ENCODE measurements at places on chromosomes 2 and 18.

- no peak for DNase-seq
Observed at GRCh38 chr2:140436936-140437335, 1656.7 kb upstream of the NXPH2 start.

- DNase-seq = no peak
Observed at GRCh38 chr18:29321561-29321960, 1144.6 kb upstream of the CDH2 start.

- DNase-seq = no peak
Observed at GRCh38 chr2:176562359-176563078, 293.3 kb downstream of the MTX2 start.

- DNase-seq = no peak
Observed at GRCh38 chr2:39730685-39731302, 48.3 kb downstream of the THUMPD2 start.

DNA sequence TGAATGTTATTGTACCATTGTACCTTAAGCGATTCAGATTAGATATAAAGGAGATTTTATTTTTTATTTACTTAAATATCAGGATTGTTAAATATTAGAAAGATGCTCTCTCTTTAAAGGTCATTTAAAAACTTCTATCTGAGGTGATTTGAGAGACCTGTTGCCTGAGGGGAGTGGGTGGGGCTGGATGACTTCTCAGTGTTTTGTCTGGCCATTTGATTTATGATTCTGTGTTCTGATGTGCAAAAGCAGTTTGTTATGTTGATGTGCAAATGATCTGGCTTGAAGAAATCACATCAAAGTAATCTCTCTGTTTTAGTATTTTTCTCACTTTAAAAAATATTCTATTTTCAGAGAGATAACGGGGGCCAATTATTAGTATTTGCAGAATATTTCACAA is 370.8 kb downstream of the NUP35 start:
- DNase-seq = no peak

GRCh38 chr2:77268626-77269025 is 253.6 kb downstream of the LRRTM4 start:
- no peak for DNase-seq

DNA sequence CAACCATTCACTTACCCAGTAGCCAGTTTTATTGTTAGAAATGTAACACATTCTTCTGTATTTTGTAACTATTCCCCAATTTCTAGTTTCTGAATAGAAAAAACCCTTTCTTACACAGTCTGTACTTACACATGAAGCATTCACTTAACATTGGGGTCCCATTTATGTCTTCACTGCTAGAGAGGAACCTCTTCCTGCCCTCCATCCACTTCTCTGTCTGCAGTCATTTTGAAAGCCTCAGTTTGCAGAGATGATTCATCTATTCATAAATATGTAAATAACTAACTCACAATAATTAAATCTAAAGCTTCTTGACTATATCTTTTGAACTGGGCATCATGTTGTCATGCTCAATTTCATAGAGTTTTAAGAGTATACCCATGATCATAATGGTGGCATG is 55.9 kb downstream of the ZRANB3 start:
- DNase-seq = no peak

DNA sequence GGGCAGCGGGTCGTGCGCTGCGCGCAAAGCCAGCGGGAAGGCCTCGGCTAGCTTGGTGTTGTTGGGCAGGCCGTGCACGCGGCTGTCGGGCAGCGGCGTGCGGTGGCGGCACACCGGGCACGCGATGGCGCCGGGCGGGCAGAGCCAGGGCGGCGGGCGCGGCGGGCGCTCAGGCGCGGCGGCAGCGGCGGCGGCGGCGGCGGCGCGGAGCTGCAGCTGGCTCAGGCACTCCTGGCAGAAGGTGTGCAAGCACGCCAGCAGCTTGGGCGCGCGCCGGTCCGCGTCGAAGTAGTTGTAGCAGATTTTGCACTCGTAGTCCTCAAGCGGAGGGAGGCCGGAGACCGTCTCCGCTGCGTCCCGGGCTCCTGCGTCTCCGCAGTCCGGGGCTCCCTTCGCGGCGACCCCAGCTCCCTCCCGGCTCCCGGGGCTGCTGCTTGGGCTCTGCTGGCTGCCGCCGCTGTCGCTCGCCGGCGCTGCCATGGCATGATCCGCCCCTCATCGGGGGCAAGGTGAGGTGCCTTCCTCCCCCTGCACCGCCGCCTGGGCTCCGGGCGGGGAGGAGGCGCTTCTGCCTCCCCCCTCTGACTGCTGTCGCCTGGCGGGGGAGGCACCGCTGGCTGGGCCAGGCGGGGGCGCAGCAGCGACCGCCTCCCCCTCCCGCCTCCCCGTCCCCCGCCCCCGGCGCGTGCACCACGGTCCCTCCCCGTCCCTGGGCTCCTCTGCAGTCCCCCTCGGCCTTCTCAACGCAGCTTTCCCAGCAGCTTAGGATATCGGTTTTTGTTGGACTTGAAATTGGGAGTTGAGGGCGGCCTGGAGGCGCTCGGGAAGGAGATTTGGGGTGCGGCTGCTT is 21.0 kb upstream of the PAX3 start:
- no peak for DNase-seq

GRCh38 chr2:5978131-5978751 is 286.1 kb downstream of the SOX11 start:
- no peak for DNase-seq

DNA sequence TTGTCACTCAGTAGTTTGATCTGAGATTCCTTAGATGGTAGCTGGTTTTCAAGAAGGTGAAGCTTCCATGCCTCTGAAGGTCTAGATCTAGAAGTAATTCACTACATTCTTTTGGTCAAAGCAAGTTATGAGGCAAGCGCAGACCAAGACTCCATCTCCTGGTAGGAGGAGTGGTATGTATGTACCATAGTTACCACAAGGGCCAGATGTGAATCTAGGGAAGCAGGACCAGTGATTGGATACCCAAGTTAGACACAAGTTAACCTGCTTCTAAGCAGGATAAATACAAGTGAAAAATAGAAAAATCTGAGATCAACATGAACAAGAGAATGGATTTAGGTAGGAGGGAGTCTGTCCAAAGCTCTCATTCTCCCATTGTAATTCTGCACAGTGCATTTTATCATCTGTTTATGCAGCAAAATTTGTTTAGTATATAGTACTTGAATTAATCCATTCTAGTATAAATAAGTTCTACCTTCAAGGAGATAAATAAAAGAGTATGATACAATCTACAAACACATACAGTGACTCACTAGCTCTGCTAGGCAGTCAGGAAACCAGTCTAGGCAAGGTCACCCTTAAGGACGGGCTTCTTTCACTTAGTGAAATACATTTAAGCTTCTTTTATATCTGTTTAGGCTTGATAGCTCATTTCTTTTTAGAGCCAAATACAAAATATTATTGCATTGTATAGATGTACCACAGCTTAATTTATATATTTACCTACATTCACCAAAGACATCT is 14.2 kb upstream of the DOCK10 start:
- DNase-seq = no peak

DNA sequence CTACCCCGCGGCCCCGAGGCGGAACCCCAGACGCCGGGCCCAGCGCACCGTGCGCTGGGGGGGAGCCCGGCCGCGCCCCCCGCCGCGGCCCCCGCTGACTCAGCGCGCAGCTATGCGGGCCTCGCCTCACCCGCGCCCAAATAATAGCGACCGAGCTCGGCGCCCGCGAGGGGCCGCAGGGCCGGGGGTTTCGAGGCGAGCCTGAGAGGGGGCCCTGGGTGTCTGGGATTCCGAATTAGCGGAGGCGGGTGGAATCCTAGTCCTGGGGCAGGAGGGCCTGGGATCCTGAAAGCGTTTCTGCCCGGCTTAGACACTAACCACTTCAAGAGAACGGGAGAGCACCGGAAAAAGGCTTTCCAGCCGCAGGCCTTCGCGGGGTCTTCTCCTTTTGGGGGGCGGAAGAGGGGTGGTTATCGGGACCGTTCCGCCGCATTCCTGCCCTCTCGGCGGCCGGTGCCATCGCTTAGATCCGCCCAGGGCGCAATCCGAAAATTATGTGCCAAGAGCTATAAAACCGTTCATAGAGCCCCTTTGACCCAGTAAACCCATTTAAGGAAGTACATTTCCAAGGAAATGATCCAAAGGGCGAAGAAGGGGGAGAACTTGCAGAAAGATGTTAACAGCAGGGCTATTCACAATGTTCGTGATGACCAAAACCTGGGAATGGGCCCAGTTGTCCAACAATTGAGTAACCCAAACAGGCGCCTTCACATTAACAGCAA is 681 bp upstream of the ROCK2 start:
- no peak for DNase-seq

GRCh38 chr18:79870301-79871025 is 72.7 kb downstream of the KCNG2 start:
- no peak for DNase-seq

GRCh38 chr2:214995926-214996670 is 142.3 kb downstream of the ABCA12 start:
- DNase-seq = no peak

DNA sequence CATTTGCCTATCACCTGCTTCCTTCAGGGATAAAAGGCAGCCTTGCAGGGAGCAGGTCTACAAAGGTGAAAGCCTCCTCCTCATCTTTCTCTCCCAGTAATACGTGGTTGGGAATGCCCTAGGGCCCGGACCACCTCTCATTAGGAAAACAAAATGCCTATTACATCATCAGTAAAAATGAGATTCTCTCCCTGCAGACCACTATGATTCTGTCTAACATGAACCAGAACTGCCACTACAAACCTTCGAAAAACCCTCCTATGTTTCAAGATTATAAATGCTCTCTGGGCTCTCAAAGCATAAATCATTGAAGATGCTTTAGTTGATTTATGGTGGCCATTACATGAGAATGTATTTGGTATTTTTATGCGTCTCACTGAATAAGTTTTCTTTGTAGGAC is 108.4 kb upstream of the ARL5A start:
- no peak for DNase-seq

DNA sequence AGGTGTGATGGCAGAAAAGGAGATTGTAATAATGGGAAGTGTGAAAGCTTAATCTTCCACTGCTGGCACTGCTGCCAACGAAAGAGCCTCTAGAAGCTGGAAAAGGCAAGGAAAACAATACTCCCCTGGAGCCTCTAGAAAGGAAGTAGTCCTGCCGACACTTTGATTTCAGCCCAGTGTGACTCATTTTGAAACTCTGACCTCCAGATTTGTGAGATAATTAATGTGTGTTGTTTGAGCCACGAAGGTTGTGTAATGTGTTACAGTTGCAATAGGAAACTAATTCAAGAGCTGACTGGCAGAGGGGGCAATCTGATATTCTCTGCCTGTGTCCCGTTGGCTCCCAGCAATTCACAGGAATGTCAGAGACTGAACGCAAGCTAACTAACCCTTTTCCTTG is 219.2 kb upstream of the UBE2E3 start:
- no peak for DNase-seq

- DNase-seq = no peak
Observed at GRCh38 chr2:64348386-64349130, 105.4 kb upstream of the LGALSL start.

- DNase-seq = no peak
Observed at GRCh38 chr2:467543-467891, 179.6 kb upstream of the ALKAL2 start.

DNA sequence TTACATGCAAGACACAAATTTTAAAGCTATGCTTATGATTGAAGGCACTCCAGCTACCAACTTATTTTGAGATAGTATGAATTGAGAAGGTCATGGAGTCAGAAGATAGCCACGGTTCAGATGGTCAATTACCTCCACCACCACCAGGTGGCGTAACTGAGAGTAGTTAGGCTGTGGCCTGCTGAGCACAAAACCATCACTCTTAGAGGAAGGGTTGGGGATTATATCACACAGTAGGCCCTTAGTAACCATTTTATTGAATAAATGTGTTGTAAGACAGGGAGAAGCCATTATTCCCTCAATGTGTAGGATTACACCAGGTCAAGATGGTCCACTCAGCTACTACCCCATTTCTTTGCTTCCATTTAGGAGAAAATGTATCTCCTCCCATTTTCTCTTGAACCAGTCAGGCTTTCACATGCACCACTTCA is 18.8 kb downstream of the KLHL41 start:
- DNase-seq = peak; percentile 59

- DNase-seq = no peak
Observed at GRCh38 chr2:136765256-136766072, at the start of gene THSD7B. Gene THSD7B, plus strand, starts transcription at chr2:136765545. Its CDS starts 116,634 bp downstream, at chr2:136882179.

DNA sequence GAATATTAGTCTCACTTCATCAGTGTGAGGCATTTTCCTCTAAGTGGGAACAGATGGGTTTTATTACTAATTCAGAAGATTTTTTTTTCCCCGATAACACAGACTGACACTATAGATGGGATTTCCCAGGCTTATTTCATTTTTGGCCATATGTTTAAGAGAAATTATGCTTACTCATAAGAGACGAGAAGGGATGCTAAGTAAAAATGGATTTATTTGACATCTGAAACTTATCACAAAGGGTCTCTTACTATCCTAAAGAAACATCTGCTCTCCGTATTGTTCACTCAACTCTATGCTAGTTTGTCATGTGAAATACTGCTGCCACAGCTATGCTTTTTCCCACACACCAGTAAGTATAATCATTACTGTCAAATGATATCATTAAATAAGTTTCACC is 1476.3 kb downstream of the LRP1B start:
- no peak for DNase-seq

GRCh38 chr2:223084873-223085272 is 32.9 kb downstream of the KCNE4 start:
- DNase-seq = no peak

- DNase-seq = no peak
Observed at GRCh38 chr2:191292869-191293268, 47.7 kb downstream of the MYO1B start.

DNA sequence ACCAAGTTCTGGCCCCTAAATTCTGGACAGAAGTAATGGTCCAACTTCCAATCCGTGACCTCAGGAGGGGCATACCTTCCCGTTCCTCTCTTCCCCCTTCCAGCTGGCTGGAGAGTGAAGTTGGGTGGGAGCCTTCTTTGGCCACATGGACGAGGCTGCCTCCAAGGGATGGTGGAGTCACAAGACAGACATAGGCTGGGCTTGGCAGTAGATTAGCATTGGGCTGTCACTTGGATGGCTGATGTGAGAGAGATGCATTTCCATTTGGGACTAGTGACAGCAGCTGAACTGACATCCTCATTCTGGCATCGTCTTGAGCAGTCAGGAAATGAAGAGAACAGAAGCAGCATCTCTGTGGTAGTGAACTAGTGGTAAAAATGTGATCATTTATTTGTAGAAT is 12.6 kb downstream of the NT5DC4 start:
- no peak for DNase-seq

- no peak for DNase-seq
Observed at GRCh38 chr2:84290537-84290936, 168.5 kb downstream of the SUCLG1 start.

GRCh38 chr2:235542733-235543127 is 48.9 kb downstream of the AGAP1 start:
- no peak for DNase-seq

Measured in effector CD8-positive, alpha-beta T cell (primary cell).